ENCODE measurements at places on chromosomes 11 and 22.

DNA sequence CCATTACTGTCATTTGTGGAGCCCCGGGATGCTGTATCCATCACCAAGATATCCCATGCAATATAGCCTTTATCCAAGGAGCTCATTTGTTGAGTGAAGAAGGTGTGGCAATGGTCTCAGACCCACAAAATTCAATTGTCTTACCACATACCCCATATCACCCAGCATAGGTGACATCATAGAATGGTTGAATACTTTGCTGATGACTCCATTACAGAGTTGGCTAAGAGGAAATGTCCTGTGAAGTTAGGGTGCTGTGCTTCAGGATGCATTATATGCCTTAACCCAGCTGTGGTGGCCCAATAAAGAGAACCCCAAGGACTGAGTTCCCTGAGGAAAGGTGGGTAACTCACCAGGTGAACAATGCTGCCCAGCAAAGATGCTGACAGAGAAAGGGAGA, 113.7 kb downstream of the EFCAB6 start:
- no peak for DNase-seq

GRCh38 chr22:19483481-19484244, 3.9 kb downstream of the CDC45 start:
- DNase-seq, result no peak

GRCh38 chr11:6703247-6704063, 20.3 kb upstream of the MRPL17 start:
- no peak for DNase-seq

DNA sequence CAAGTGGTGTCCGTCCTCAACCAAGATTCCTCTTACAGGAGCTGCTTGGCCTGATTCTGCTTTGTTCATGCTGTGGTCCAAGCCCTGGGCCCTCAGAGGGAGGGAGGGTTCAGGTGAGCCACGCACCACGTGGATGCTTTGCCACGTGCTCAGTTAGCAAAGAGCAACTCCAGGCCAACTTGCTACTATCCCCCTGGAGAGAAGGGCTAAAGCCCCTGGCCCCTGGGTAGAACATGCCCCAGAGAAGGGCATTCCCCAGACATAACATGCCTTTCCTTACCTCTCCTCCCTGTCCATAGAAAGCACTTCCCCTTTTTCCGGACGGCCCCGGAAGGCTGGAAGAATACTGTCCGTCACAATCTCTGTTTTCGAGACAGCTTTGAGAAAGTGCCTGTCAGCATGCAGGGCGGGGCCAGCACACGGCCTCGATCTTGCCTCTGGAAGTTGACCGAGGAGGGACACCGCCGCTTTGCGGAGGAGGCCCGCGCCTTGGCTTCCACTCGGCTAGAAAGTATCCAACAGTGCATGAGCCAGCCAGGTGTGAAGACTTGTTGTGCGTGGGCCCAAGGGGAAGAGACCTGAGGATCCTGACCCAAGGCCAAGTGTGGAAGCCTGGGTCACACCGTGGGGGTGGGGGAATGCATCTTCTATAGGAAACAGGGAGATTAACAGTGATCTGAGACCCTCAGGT, 8.8 kb downstream of the FOXR1 start:
- DNase-seq, result no peak

GRCh38 chr11:116595305-116595880, 177.4 kb downstream of the BUD13 start:
- DNase-seq, result no peak

- no peak for DNase-seq
Observed at GRCh38 chr22:50249341-50250248, 1.5 kb downstream of the HDAC10 start.

- no peak for DNase-seq
Observed at GRCh38 chr11:31895926-31896325, 84.8 kb upstream of the PAX6 start.

- DNase-seq, result no peak
Observed at GRCh38 chr22:50738649-50739227, 734 bp downstream of the ACR start.

DNA sequence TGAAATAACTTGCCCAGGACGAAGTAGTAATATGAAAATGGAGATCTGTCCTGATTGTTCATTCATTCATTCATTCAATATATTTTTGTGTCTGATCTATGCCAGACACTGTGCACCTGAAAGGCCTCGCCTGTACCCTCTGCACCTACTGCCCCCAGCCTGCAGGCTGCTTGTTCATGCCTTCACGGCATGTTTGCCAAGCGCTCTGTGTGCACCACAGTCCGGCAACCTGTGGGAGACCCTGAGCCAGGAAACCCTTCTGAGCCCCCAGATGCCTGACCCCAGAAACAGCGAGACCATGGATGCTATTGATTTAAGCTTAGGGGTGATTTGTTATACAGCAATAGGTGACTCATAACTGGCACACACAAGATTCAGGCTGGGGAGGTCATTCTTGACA, 47.0 kb downstream of the RTL6 start:
- DNase-seq, result no peak

DNA sequence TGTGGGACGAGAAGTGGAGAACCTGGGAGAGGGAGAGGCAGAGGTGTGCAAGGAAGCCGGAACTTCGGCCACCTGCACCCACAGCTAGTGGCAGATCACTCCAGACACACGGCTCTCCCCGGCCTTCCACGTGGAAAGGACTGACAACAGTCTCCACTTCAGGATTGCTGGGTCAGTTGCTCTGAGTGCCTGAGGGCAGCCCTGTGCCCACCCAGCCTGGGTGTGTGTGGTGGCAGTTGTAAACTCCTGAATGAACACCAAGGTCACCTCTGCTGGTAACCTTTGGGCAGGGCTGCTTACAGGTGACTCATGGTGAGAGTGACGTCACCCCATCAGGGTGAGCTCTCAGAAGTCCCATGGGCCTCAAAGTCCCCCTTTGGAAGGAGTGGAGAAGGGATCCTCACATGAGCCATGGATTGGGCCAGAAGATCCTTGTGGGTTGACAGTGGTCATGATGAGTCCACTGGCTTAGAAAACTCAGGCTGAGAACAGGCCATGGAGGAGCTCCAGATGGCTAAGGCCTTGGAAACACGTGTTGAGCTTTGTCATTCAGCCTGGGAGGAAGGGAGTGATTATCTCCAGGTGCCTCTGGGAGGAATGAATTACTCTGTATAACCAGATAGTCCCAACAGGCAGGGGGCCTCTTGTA, 71.3 kb downstream of the BCR start:
- DNase-seq, result no peak
